HTR-8/SVneo (cell line): ENCODE measurements at places on chromosomes 1 and 21.

GRCh38 chr1:210587566-210587965 lies 258.9 kb downstream of the HHAT start:
- no peak for DNase-seq

- no peak for DNase-seq
Measured at GRCh38 chr1:89757532-89757931, 63.3 kb upstream of the LRRC8D start.

- DNase-seq: peak; percentile 20
Measured at GRCh38 chr1:202671399-202671798, 38.9 kb downstream of the SYT2 start.

GRCh38 chr1:104592926-104593325 lies 843.2 kb downstream of the AMY1C start:
- no peak for DNase-seq

GRCh38 chr1:207990876-207991582 lies 80.1 kb upstream of the CD34 start:
- no peak for DNase-seq

GRCh38 chr1:80375662-80376061 lies 1369.1 kb upstream of the ADGRL4 start:
- DNase-seq: peak; percentile 7

GRCh38 chr1:160370561-160371345 lies 3.9 kb downstream of the NHLH1 start:
- DNase-seq: no peak

DNA sequence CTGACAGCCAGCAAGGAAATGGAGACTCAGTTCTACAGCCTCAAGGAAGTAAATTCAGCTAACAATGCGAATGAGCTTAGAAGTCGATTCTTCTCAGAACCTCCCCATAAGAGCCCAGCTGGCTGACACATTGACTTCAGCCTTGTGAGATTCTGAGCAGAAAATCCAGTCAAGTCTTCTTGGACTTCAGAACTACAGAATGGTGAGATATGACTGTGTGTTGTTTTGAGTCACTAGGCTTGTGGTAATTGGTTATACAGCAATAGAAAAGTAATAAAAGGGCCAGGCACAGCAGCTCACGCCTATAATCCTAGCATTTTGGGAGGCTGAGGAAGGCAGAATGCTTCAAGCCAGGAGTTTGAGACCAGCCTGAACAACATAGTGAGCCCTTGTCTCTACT lies 161.8 kb upstream of the IVNS1ABP start:
- no peak for DNase-seq

- DNase-seq: no peak
Measured at GRCh38 chr1:82823876-82824275, 1023.1 kb downstream of the ADGRL2 start.

GRCh38 chr1:97174039-97174704 lies 452.6 kb downstream of the PTBP2 start:
- no peak for DNase-seq

DNA sequence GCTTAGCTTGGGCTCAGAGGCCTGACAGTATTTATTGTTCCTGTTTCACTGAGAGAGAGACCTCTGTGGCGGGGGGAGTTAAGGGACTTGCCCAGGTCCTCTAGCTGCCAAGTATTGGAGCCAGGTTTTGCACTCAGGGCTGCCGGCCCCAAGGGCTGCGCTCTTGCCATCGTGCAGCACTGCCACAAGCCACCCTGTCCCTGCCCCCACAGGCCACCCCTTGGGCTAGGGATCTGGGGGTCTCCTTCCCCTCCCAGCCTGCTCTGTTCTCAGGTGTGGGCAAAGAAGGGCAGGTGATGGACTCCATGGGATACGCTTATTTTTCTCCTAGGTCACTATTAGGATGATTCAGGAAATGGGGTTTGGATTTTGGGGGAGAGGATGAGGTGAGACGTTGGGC lies 8.7 kb downstream of the KIAA1614 start:
- no peak for DNase-seq
